ENCODE measurements at places on chromosomes 3 and 15. TPM values are rescaled to one million over a fixed set of nuclear protein-coding genes. Genes with fewer than 3 reads are reported as not detected.

GRCh38 chr3:123392871-123393620 is 55.8 kb downstream of the ADCY5 start:
- H3K27me3 ChIP-seq: peaks cover 4% of the 10 kb centered on the region
- no peak overlapping the region for H3K4me3 ChIP-seq
- H3K36me3 ChIP-seq: no peaks in the 10 kb centered on the region
- no peaks in the 10 kb centered on the region for H3K4me1 ChIP-seq
- DNase-seq: no peak

GRCh38 chr3:71127052-71127831 is 456.3 kb downstream of the FOXP1 start:
- peak overlapping the region; percentile 96 for H3K4me3 ChIP-seq
- H3K27me3 ChIP-seq: no peaks in the 10 kb centered on the region
- peaks cover 70% of the 10 kb centered on the region for H3K4me1 ChIP-seq
- peak overlapping the region; percentile 79 for H3K27ac ChIP-seq
- peak; percentile 39 for DNase-seq

DNA sequence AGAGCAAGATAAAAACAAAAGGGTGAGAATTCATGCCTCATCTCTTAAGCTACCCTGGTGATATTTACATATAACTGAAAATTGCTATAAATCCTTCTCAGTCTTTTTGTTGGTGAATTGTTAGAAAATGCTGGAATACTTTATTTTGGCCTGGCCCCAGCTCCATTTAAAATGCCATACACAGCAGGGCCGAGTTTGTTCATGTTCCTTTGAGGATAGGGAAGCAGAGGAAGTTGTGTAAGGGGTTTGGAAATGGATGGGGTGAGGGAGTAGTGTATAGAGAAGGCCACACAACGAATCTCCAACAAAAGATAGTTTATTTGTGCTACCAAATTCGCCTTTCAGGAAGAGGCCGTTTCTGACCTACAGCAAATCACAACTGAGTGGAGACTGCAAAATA is 78.6 kb upstream of the ADAMTS9 start:
- no peaks in the 10 kb centered on the region for H3K36me3 ChIP-seq
- H3K27me3 ChIP-seq: no peaks in the 10 kb centered on the region
- no peak for DNase-seq
- no peaks in the 10 kb centered on the region for H3K4me1 ChIP-seq
- H3K27ac ChIP-seq: no peak overlapping the region

DNA sequence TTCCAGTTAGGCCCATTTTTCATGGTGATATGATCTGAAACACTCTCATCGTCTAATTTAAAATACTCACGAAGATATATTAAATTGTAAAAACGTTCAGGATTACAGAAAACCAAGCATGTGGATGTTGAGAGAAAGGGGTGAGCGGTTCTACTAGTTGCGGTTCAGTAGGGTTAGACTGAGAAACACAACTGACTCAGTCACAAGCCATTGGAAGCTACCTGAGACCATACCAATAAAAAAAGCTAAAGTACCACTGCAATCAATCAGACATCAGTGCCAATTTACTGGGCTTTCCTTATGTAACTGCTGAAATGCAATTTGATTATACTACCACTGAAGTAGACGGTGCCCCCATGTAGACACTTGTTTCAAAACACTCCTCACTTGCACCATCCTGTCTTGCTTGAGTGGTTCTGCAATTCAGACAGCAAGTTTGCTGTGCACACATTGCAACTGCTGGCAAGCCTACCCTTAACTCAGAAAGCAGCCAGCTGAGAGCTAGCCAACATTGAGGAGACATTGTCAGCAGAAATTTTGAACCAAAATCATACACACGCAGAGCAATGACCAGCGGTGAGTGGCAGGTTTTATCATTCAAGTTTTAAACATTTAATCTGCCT is 368.7 kb upstream of the ARHGEF26 start:
- no peaks in the 10 kb centered on the region for H3K4me1 ChIP-seq
- no peaks in the 10 kb centered on the region for H3K27me3 ChIP-seq
- no peaks in the 10 kb centered on the region for H3K36me3 ChIP-seq

DNA sequence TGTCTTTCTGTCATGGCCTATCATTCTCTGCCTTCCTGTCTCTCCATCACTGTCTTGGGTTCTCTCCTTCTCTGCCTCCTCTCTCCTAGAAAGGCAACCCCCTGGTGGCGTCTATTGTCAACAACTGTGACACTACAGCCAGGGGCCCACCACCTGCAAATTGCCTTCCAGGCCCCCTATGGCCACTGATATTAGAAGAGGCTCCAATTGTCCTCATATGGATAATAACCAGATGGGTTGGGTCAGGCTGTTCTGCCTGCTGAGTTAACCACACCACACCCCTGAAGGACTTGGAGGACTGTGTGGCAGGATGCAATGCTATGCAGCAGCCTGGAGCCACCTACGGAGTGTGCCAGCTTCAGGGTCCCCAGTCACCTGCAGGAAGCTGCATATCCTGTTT is 665.0 kb downstream of the NTRK3 start:
- no peak overlapping the region for H3K4me3 ChIP-seq
- peaks cover 2% of the 10 kb centered on the region for H3K27me3 ChIP-seq
- H3K4me1 ChIP-seq: peaks cover 19% of the 10 kb centered on the region
- no peak for DNase-seq
- H3K27ac ChIP-seq: no peak overlapping the region

DNA sequence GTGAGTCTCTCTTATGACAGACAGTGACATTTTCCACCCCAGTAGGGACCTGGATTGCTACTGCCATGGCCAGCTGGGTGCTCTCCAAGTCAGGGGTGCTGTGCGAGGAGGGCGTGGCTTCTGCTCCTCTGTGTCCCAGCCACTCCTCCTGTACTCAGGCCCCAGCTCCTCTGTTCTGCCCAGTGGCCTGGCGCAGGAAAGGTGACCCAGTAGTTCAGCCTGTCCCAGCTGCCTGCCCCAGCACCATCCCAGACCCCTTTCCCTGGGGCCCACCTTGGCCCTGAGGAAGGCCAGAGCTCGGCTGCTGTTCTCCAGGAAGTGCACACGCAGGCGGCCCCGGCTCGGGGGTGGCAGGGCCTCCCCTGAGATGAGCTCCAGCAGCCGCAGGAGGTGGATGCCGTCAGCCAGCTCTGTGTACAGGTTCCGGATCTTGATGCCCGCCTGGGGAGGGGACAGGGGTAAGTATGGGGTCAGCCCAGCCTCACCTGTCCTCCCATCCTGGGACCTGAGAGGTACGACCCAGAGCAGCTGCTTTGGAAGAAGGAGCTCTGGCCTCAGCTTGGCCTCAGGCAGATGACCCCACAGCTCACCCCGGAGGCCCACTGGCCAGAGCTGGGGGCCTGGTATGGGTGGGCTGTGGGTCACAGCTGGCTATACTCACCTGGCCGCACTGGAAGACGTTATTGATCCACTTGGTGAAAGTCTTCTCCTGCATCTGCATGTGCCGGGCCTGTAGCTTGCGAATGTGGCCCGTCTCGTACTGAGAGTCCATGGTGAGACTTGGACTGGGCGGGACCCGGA is 1.0 kb downstream of the SPTBN5 start:
- peak overlapping the region; percentile 47 for H3K4me3 ChIP-seq
- no peaks in the 10 kb centered on the region for H3K36me3 ChIP-seq
- H3K27me3 ChIP-seq: no peaks in the 10 kb centered on the region
- H3K4me1 ChIP-seq: peaks cover 67% of the 10 kb centered on the region

GRCh38 chr15:28260722-28261121 is 61.3 kb downstream of the HERC2 start:
- no peak for DNase-seq
- H3K27me3 ChIP-seq: no peaks in the 10 kb centered on the region
- H3K4me3 ChIP-seq: no peak overlapping the region
- peaks cover 11% of the 10 kb centered on the region for H3K36me3 ChIP-seq
- no peak overlapping the region for H3K27ac ChIP-seq
- peaks cover 5% of the 10 kb centered on the region for H3K4me1 ChIP-seq

- DNase-seq: no peak
- H3K27ac ChIP-seq: no peak overlapping the region
- no peaks in the 10 kb centered on the region for H3K36me3 ChIP-seq
Measured at GRCh38 chr15:71044006-71044405, 71.3 kb upstream of the THSD4 start.

- H3K27ac ChIP-seq: no peak overlapping the region
- peaks cover 3% of the 10 kb centered on the region for H3K4me1 ChIP-seq
- no peaks in the 10 kb centered on the region for H3K36me3 ChIP-seq
- H3K4me3 ChIP-seq: peak overlapping the region; percentile 38
Measured at GRCh38 chr3:165195241-165195639, 944 bp downstream of the SLITRK3 start.

DNA sequence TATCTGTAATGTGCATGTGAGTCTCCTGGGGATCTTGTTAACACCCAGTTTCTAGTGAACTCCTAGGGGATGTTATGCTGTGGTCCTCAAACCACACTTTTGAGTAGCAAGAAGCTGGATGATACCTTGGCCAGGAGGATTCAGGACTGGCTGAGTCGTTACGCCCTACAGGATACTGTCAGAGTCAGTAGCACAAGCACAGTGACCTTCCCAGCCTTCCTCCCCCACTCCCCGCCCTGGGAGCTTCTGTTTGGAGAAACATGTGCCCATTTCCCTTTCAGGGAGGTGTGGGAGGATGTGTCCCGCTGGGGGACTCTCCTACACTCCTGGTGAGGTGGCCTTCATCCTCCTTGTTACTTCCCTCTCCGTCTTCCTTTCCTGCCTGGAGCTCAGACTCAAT is 76.4 kb upstream of the TRPM1 start:
- peaks cover 10% of the 10 kb centered on the region for H3K36me3 ChIP-seq
- no peaks in the 10 kb centered on the region for H3K27me3 ChIP-seq
- H3K27ac ChIP-seq: no peak overlapping the region

- no peak for DNase-seq
- H3K4me3 ChIP-seq: no peak overlapping the region
- peaks cover 2% of the 10 kb centered on the region for H3K4me1 ChIP-seq
- no peak overlapping the region for H3K27ac ChIP-seq
- peaks cover 8% of the 10 kb centered on the region for H3K27me3 ChIP-seq
Measured at GRCh38 chr3:40997711-40998519, 201.4 kb upstream of the CTNNB1 start.

GRCh38 chr3:108555966-108556581 is 33.2 kb downstream of the CIP2A start:
- H3K36me3 ChIP-seq: peaks cover 52% of the 10 kb centered on the region
- H3K4me1 ChIP-seq: peaks cover 2% of the 10 kb centered on the region
- no peak for DNase-seq
- H3K27ac ChIP-seq: no peak overlapping the region
- no peaks in the 10 kb centered on the region for H3K27me3 ChIP-seq
- H3K4me3 ChIP-seq: no peak overlapping the region

- H3K4me1 ChIP-seq: no peaks in the 10 kb centered on the region
- peaks cover 12% of the 10 kb centered on the region for H3K27me3 ChIP-seq
- H3K27ac ChIP-seq: no peak overlapping the region
- no peaks in the 10 kb centered on the region for H3K36me3 ChIP-seq
Measured at GRCh38 chr15:71575474-71576045, 234.8 kb upstream of the NR2E3 start.

DNA sequence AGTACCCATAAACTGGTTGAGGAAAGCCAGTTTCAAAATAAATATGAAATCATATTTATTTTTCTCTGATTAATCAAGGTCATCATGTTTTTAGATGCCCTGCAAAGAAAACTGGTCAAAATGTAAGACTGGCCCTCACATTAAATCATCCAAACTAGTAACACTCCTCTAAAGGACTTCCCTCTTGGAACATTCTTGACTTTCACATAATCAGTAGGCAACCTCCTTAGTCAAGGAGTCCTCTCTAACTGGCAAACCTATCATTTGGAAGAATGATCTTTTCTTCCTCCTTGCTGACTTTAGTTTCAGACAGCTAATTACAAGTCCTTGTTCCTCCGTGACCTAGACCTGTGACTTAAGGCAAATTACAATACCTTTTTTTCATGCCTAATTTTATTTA is 82.5 kb upstream of the DCBLD2 start:
- no peak overlapping the region for H3K4me3 ChIP-seq
- H3K36me3 ChIP-seq: no peaks in the 10 kb centered on the region
- peaks cover 4% of the 10 kb centered on the region for H3K27me3 ChIP-seq
- DNase-seq: no peak

GRCh38 chr3:13869761-13870343 is 10.0 kb downstream of the WNT7A start:
- no peak overlapping the region for H3K4me3 ChIP-seq
- H3K27ac ChIP-seq: peak overlapping the region; percentile 58
- peaks cover 4% of the 10 kb centered on the region for H3K36me3 ChIP-seq
- H3K4me1 ChIP-seq: peaks cover 41% of the 10 kb centered on the region
- no peak for DNase-seq

GRCh38 chr15:60627298-60627943 is 148.5 kb upstream of the ICE2 start:
- no peak overlapping the region for H3K27ac ChIP-seq
- no peak for DNase-seq
- H3K27me3 ChIP-seq: peaks cover under 1% of the 10 kb centered on the region
- H3K36me3 ChIP-seq: no peaks in the 10 kb centered on the region

GRCh38 chr3:43764471-43764870 is 73.7 kb downstream of the ABHD5 start:
- H3K4me3 ChIP-seq: no peak overlapping the region
- no peak overlapping the region for H3K27ac ChIP-seq
- H3K4me1 ChIP-seq: peaks cover 7% of the 10 kb centered on the region
- DNase-seq: no peak
- H3K36me3 ChIP-seq: no peaks in the 10 kb centered on the region

DNA sequence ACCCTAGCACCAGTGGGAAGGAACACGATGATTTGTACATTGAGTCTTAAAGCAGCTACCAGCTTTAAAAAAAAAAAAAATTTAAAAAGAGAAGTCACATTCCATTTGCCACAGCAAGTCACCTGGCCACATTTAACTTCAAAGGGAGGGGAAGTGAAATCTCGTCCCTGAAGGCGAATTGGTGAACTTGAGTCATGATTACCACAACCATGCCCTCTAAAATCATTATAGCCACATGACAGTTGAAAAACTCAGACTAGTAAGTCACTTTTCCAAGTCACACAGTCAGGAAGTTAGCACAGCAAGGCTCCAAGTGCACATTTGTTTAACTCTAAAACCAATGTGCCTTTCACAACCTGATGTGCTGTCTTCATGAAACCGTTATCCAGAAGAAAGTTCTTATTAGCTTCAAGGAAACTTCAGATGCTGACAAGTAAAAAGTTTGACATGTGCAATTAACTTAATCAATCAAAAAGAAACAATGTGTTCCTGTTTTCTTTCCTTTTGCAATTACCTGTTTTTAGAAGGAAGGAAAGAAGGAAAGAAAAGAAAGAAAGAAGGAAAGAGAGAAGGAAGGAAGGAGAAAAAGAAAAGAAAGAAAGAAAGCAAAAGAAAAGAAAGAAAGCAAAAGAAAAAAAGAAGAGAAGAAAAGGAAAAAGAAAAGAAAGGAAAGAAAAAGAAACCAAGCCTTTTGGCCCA is 8.3 kb upstream of the THSD4 start:
- H3K27me3 ChIP-seq: no peaks in the 10 kb centered on the region
- no peak overlapping the region for H3K4me3 ChIP-seq
- peaks cover 4% of the 10 kb centered on the region for H3K4me1 ChIP-seq
- DNase-seq: no peak
- H3K27ac ChIP-seq: no peak overlapping the region

Gene A4GNT
- not detected for total RNA-seq

Gene CHDH
- total RNA-seq: 0.40 TPM

Gene APOD
- not detected for total RNA-seq

Gene GOLGA6L22
- total RNA-seq: not detected

Gene C15orf39
- 47.0 TPM for total RNA-seq

Gene DNASE1L3
- total RNA-seq: not detected

Gene LRRC2
- 0.29 TPM for total RNA-seq

Data from activated CD4-positive, alpha-beta T cell treated with anti-CD3 and anti-CD28 coated beads, Interleukin-2, amount 10 ng/mL, durations not matched to agents 7 days and 5 days (primary cell).